ENCODE measurements at places on chromosomes 7 and 10.
A peak's percentile ranks its signal among the peaks of the same experiment; 100 is the strongest.

DNA sequence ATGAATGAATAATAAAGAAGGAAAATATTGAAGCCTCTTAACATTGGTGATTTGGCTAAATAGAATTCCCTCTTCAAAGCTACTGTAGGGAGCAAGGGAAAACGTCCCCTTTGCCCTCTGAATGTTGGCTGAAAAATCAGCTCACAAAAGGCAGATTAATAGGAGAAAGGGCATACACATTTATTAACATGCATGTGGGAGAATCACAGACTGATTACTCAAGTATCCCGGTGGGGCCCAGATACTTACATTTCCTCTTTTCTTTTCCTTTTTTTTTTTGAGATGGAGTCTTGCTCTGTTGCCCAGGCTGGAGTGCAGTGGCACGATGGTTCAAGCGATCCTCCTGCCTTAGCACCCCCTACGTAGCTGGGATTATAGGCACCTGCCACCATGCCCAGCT is 68.5 kb downstream of the HK1 start:
- no peak for DNase-seq

DNA sequence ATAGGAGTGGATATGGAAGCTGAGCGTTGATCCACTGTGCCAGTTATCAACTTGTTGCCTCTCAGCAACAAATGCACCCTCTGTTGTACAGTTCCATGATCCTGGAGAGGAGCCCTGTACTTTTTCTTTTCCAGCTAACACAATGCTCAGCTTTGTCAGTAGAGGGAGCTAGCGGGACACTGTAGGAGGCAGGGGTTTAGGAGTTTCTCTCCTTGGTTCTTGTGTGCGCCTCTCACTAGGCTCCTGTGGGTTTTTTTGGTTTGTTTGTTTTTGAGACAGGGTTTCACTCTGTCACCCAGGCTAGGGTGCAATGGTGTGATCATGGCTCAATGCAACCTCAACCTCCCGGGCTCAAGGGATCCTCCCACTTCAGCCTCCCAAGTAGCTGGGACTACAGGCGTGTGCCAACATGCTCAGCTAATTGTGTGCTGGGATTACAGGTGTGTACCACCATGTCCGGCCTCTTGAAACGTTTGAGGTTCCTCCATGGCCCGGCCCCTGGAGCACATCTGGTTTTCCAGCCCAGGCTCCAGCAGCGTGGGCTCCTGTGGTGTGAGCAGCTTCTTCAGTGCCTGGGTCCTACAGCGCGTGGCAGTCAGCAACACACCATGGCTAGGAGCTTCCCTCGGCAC is 12.0 kb upstream of the MARVELD1 start:
- DNase-seq, result no peak

DNA sequence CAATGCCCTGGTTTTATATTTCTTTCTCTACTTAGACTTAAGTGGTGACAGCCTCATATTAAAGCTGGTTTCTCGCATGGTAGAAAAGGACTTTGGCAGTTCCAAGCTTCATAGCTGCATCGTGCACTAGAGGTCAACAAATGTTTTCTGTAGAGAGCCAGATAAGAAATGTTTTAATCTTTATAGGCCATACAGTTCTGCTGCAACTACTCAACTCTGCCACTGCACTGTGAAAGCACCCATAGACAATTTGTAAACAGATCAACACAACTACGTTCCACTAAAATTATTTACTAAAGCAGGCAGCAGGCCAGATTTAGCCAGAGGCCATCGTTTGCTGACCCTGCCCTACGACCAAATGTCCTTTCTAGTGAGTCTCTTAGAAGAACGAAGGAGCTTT is 36.7 kb downstream of the CSGALNACT2 start:
- no peak for DNase-seq

DNA sequence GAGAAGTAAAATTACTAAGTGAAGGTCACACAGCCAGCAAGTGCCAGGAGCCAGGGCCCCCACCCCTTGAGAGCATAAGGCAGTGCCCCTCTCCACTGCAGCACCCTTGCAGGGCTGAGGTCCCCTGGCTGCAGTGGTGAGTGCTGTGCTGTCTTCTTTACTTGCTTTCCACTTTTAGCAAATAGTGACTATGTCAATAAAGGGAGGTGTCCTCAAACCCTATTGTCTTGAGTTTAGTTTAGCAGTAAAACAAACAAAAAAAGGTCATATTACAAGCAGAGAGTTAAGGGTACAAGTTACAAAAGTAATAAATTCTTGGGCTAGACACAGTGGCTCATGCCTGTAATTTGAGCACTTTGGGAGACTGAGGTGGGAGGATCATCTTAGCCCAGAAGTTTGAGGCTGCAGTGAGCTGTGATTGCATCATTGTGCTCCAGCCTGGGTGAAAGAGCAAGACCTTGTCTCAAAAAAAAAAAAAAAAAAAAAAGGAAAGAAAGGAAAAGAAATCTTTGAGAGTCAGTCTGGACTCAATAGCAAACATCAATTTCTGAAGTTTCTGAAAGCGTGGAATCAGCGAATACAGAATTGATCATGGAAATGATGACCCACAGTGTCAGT is 39.0 kb upstream of the KIF5B start:
- no peak for DNase-seq

DNA sequence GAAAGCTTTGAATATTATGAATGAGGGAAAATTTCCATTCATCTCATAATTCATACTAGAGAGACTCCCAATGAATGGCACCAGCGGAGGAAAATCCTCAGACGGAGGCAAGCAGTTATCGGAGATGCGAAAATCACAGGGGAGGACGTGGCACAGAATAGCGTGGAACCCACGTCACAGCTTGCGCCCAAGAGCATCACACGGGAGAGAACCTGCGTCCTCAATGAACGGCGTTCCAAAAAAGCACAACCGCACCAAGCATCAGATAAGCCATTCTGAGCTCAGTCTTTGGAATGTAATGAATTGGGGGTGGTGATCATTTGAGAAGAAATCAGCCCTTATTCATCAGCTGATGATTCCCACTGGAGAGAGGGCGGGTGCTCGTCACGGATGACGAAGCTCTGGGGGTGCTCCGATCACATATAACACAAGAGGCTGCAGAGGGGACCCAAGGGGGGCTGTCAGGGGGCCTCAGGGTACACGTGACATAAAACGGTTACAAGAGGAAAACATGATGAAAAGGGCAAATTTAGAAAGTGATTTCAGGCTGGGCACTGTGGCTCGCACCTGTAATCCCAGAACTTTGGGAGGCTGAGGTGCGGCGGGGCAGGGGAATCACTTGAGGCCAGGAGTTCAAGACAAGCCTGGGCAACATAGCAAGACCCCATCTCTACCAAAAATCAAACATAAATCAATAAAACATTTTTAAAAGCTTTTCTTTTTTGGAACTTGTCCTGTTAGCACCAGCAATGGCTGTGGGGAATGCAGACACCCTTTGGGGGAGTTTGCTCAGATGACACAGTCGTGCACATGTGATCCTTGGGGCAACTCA is 33.8 kb upstream of the FIS1 start:
- no peak for DNase-seq

DNA sequence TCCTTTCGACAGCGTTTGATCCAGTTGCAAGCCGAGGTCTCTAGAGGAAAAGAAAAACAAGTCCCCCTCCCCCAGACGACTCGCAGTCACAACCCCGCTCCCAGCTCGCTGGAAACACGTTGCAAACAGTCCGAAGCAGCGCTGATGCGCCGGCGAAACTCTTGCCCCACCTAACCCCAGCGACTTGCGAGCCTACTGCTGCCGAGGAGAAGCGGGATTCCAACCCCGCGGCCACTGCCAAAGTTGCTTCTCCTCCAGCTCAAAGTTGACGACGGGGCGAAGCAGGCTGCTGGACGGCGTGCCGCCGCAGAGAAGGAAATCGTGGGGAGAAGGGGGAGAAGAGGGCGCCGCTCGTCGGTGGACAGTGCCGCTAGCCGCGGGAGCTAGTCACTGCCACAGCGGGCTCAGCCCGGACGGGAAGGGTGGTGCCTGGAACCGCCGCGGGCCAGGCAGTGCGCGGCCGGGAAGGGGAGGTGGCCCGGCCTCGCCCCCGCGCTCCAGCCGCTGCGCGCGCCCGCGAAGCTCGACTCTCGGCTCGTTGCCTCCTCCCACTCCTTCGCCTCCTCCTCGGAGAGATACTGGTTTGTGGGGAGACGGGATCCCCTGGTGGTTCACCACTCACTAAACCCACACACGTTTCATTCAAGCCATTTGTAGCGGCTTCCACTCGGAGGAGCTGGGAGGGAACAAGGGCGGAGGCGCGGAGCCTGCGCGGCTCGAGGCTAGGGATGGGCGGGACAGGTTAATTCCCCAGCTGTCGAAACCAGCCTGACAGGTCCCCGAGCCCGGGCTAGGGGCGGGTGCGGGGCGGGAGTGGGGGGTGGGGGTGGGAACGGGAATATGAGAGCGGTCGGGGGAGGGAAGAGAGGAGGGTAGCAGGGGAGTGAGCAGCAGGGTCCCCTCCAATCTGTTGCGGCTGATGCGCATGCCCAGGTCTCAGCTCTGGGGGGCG is at the start of gene GPR37:
GPR37 (minus strand) TSS at position 392 of the 952 bp plus-strand sequence. CDS start 816 bp downstream, outside the sequence.
- peak; percentile 57 for DNase-seq

Data from Right ventricle myocardium superior (tissue), 1 donor.